ENCODE measurements at places on chromosomes 11 and 22.

- no peak for DNase-seq
Observed at GRCh38 chr11:31620434-31620833, 110.9 kb downstream of the ELP4 start.

DNA sequence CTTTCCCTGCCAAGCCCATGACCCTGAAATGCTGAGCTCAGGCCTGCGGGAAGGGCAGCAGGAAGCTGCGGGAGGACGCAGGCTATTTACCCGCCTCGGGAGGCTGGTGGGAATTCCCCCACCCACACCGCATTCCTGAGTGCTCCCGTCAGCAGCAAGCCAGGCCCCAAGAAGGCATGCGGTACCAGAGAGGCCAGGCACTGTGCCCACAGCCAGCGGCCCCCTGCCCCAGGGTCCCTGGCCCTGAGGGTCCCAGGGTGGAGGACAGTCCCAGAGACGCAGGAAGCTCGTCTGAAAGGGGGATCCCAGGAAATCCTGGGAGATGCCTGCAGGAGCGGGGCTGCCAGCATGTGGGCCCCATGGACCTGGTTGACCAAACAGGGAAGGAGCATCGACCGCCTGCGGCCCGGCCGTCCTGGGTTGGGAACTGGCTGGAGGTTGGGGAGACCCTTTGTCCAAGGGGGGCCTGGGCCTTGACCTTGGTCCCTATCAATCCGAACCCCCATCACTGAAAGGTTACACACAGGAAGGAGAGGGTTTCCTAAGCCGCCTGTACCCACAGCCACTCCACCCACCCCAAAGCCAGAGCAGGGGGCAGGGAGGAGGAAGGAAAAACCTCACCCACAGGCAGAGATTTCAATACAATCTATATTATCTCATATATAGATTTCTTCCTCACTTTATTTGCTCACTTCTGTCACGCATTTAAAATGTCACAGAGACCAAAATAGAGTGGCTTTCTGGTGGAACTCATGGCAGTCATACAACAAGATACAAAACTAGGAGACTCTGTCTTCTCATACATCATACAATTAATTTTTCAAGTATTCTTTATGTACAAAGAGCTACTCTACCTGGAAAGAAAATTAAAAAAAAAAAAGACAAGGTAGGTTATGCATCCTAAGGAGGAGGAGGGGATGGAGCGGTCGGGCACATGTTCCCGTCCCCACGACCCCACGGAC lies 17.1 kb downstream of the MAFF start:
- DNase-seq, result peak; percentile 41

DNA sequence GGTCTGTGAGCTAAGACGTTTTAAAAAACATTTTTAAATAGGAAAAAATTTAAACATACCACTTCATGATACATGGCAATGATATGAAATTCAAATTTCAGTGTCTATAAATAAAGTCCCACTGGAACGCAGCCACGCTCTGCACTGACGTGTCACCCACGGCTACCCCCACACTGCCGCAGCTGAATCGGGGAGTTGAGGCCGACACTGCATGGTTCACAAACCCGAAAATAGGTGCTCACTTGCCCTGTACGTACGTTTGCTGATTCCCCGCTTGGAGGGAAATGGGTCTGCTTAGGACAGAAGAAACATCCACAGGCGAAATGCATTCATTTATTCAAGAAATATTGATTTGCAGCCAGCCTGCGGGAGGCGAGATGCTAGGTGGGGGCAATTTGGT lies 1342.3 kb downstream of the TBC1D22A start:
- DNase-seq, result no peak

- DNase-seq, result no peak
Observed at GRCh38 chr11:104090767-104091166, 54.3 kb downstream of the DDI1 start.

DNA sequence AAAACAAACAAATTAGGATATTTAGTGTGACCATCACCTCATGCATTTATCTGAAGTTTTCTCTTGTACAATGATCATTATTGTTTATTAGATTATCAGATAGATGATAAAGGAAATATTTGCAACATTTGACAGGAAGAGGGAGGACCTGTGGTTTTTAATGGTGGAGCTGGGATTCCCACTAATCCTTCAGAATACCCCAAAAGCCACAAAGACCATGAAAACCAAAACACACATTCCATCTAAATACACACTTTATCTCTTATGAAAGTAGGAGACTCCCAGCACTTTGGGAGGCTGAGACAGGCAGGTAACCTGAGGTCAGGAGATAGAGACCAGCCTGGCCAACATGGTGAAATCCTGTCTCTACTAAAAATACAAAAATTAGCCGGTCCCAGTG lies 7.6 kb upstream of the NDUFV1 start:
- no peak for DNase-seq

DNA sequence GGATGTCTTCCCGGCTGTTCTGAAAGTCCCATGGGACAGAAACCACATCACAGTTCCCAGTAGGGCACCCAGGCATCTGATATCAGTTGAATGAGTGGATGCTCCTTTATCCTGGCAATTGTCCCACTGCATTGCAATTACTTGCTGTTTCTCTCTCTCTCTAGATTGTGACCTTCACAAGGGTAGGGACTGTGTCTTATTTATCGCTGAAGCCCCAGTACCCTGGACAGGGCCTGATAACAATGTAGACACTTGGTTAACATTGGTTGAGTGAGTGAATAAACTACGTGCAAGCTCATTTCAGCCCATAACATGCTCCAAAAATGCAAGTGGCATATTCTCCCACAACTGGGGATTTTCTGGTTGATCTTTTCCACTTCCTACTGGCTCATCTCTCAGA lies 193.7 kb upstream of the NARS2 start:
- no peak for DNase-seq

DNA sequence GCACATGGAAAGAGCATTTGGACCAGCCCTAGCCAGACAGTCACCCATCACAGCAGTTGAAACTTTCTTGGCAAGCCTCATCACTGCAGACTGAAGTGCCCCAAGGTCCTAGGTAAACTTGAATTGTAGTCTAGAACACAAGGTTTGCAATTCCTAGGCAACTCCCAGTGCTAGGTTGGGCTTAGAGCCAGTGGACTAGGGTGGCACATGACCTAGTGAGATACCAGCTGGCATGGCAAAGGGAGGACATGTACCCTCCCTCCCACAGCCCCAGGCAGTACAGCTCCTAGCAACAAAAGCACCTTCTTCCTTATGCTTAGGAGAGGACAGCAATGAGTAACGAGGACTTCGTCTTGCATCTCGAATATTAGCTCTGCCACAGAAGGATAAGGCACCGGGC lies 889.5 kb downstream of the JRKL start:
- DNase-seq, result no peak

DNA sequence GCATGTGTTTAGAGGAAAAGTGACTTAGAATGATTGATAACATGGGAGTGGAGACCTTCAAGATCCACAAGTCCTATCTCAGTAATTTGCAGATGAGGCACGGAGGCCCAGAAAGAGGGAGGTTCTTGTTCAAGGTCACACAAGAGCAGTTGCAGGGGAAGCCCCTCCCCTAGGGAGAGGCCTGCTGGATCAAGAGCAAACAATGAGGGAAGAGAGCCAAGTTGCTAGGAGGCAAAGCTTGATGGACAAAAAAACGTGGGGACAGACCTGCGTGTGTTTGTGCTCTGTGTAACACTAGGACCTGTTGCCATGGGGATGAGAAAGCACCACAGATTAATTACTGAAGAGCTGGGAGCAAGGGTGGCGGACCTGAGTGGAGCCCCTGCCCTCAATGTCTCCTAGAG lies 6.4 kb upstream of the MFRP start:
- DNase-seq, result no peak

Data from activated CD4-positive, alpha-beta T cell treated with anti-CD3 and anti-CD28 coated beads for 24 hours (primary cell).